ENCODE measurements at places on chromosomes 3 and 15.

- DNase-seq: no peak
Observed at GRCh38 chr15:29675791-29676301, 146.4 kb downstream of the TJP1 start.

DNA sequence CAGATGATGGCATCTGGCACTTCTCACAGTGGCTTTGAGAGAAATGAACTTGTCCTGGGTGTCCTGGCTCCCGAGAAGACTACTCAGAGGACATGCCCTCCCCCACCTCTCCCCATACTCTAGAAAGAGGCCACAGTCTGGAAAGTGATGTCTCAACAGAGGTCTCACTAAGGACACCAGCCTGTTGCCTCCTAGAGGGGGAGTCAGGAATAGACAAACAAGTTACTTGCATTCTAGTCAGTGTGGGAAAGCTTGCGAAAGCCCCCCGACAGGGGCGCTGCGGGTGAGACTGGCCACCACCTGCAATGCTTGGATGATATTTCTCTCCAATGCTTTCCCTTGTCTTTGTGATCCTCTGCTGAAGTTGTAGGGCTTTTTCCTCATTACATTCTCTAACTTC, 17.2 kb downstream of the B4GALT4 start:
- no peak for DNase-seq

GRCh38 chr3:158205994-158206393, 96.1 kb downstream of the RSRC1 start:
- DNase-seq: no peak

DNA sequence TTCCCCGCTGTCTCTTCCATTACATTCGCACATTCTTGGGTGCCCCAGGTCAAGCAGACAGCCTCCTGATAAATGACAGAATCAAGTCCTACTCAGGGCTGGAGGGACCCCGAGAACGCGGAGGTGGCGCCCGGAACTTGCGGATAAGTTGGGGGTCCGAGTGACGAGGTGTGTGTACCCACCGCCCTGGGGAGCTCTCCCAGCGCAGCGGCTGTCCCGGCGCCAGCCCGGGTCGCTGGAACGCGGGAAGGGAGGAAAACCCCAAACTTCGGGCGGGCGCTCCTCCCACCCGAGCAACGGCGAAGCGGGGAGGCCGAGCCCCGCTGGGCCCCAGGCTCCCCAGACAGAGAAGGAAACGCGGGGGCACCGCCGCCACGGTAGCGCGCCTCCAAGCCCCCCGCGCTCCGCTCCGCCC, 550 bp downstream of the CLN6 start:
- DNase-seq: no peak

GRCh38 chr3:18717598-18717997, 292.5 kb upstream of the SATB1 start:
- DNase-seq: no peak

DNA sequence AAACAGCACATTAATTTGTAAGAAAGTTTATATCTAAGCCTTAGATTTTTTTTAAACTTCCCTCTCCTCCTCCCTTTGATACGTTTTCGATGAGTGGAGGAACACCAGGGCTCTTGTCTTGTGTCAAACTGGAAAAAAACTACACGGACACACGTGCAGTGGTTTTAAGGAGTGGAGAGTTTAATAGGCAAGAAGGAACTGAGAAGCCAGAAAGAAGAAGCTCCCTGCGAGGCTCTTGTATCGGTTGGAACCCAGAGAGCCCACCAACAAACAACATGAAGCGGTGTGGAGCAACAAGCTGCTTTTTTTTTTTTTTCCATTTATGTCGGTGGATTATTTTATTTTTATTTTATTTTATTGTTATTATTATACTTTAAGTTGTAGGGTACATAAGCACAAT, 18.6 kb downstream of the NDUFB4 start:
- DNase-seq: no peak

- no peak for DNase-seq
Observed at GRCh38 chr3:47731061-47731460, 50.6 kb downstream of the SMARCC1 start.

DNA sequence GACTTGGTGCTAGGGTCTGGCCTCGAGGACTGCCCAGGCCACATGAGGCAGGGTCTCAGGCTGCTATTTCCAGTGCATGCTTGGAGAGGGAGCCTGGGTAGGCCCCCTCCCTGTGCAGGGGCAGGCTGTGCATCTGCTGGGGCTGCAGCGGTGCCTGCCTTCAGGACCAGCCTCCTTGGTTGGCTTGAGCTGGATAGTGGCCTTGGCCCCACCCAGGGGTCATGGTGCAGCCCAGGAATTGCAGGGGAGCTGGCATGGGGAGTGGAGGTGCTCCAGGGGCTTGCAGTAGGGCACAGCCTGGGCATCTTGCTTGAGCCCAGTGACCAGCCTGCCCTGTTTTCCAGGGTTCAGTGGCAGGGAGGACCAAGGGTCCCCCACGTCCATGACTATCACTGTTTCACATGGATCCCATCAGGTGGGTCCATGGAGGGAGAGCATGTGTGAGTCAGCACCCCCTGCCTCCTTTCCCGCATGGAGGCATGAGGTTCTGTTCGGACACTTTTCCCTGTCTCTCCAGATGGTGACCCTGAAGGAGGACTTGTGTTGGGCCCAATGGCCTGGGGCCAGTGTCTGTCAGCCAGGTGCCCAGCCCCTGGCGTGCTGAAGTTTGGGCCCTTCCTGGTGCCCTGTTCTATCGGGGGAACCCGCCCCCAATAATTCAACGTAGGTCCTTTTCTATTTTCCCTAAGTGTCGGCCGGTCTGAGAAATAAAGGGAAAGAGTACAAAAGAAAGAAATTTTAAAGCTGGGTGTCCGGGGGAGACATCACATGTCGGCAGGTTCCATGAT, 218.6 kb downstream of the SNRPN start:
- no peak for DNase-seq

GRCh38 chr15:57533448-57533799, 58.3 kb upstream of the MYZAP start:
- no peak for DNase-seq

GRCh38 chr3:186760141-186760833, 23.1 kb upstream of the EIF4A2 start:
- no peak for DNase-seq

Data from AG04450 (cell line).